Natural killer cell (primary cell): ENCODE measurements at places on chromosomes 4 and X. TPM values are rescaled to one million over a fixed set of nuclear protein-coding genes. Genes with fewer than 3 reads are reported as not detected.

Gene UGT2B17
- total RNA-seq, result 0.28 TPM

Gene RNF113A
- 29.6 TPM for total RNA-seq

Gene PLP2
- total RNA-seq, result 34.8 TPM

DNA sequence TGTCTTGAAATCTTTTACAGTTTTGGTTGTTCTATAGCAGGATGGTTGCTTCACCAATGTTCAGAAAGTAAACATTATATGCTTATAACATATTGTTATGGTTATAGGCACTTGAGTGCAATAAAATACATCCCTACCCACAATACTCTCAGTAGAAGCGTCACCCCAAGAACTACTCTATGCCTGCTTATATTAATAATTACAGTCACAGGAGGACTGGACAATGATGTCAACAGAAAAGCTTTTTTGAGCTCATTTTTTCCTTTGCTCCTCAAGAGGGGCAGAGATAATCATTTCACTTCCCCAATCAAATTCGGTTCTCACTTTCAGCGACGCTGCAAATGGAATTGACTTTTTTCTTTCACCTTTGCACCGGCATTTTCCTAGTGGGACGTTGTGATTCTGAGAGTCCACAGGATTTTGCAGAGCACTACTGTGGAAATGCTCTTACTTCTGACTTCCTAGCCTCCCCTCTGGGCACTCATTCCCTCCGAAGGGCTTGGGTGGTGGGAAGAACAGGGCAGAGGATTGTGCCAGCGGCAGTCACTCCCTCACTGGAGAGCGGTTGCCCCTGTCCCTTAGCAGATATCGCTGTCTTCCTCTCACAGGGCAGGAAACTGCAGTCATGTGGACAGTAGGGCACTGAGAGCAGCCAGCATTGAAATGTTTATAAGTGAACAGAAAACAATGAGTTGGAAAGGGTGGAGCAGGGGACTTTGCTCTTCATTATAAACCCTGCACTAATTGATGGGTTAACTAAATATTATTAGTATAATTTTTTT is 24.9 kb upstream of the SGMS2 start:
- H3K27ac ChIP-seq, result no peak overlapping the region
- no peak overlapping the region for H3K4me3 ChIP-seq
- H3K4me1 ChIP-seq, result no peaks in the 10 kb centered on the region
- H3K27me3 ChIP-seq, result no peaks in the 10 kb centered on the region

GRCh38 chr4:142095886-142096605 is 459.7 kb downstream of the IL15 start:
- no peaks in the 10 kb centered on the region for H3K36me3 ChIP-seq
- H3K27me3 ChIP-seq, result no peaks in the 10 kb centered on the region
- no peaks in the 10 kb centered on the region for H3K4me1 ChIP-seq
- no peak overlapping the region for H3K27ac ChIP-seq
- H3K4me3 ChIP-seq, result no peak overlapping the region

DNA sequence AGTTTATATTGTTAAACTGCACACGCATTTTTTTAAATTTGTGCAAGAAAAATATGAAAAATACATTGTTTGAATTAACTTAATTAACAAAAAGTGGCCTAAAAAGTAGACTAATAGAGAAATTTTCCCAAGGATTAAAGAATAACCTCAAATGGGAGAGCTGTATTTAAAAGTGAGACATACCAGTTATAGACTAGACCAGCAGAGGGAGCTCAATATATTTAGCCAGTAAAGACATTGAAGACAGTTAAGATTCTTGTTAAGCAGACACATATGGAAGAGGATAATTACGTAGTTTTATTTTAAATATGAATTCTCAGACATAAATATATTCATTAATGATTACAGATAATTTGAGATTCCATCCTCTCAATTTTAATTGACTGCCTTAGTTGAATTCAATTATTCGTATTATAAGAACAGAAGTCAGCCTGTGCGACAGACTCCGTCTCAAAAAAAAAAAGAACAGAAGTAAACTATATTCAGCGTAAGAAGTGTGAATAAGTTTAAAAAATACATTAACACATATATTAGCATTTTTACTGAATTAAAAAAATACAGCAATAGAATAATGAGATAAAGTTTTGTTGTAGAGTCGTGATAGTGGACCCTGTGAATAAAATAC is 64.8 kb downstream of the GLRA3 start:
- no peak for DNase-seq
- H3K4me3 ChIP-seq, result no peak overlapping the region
- H3K27ac ChIP-seq, result no peak overlapping the region
- no peaks in the 10 kb centered on the region for H3K4me1 ChIP-seq
- no peaks in the 10 kb centered on the region for H3K36me3 ChIP-seq

GRCh38 chr4:152448038-152448707 is 87.7 kb downstream of the FBXW7 start:
- no peaks in the 10 kb centered on the region for H3K36me3 ChIP-seq
- H3K4me3 ChIP-seq, result no peak overlapping the region
- no peak for DNase-seq
- H3K27ac ChIP-seq, result no peak overlapping the region
- H3K4me1 ChIP-seq, result no peaks in the 10 kb centered on the region

DNA sequence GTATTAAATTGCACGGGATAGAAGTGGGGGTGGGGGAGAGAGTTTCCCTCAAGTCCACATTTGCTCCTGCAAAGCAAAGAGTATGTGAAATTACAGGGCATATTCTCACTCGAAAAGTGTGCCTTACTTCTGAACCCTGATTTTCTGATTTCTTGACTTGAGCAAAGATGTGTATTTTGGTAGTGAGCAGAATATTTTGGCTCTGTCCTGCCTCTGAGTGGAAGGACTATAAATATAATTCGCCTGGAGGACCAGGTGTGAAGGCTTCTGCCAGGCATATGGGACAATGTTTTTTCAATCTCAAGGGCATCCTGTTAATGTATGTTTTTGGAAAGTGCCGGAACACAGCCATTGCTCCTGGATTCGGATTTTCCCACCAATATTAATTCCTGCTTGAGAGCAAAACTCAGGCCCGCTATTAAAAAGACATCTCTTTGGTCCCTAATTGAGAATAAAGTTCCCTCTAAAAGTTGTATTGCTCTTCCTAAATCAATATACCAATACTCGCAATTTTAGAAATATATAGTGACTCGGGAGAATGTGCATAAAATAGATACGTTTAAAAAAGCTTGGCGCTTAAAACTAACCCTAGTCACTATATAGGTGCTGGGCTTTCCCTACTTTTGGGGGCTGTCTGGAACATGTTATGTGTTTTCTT is 15.3 kb upstream of the PITX2 start:
- DNase-seq, result no peak
- no peak overlapping the region for H3K27ac ChIP-seq
- no peak overlapping the region for H3K4me3 ChIP-seq
- H3K36me3 ChIP-seq, result no peaks in the 10 kb centered on the region
- H3K27me3 ChIP-seq, result peaks cover 65% of the 10 kb centered on the region

GRCh38 chrX:107374132-107374531 is 75.3 kb upstream of the FRMPD3 start:
- H3K4me1 ChIP-seq, result no peaks in the 10 kb centered on the region
- no peaks in the 10 kb centered on the region for H3K27me3 ChIP-seq
- no peak overlapping the region for H3K4me3 ChIP-seq
- no peak for DNase-seq
- H3K27ac ChIP-seq, result no peak overlapping the region

GRCh38 chrX:109783701-109784079 is 50.6 kb upstream of the ACSL4 start:
- no peak for DNase-seq
- H3K4me3 ChIP-seq, result no peak overlapping the region
- H3K27ac ChIP-seq, result no peak overlapping the region
- no peaks in the 10 kb centered on the region for H3K27me3 ChIP-seq
- H3K4me1 ChIP-seq, result no peaks in the 10 kb centered on the region

GRCh38 chr4:111283066-111283677 is 660.3 kb upstream of the PITX2 start:
- H3K36me3 ChIP-seq, result no peaks in the 10 kb centered on the region
- no peaks in the 10 kb centered on the region for H3K27me3 ChIP-seq
- no peaks in the 10 kb centered on the region for H3K4me1 ChIP-seq

- no peaks in the 10 kb centered on the region for H3K4me1 ChIP-seq
- DNase-seq, result no peak
- no peak overlapping the region for H3K4me3 ChIP-seq
- no peak overlapping the region for H3K27ac ChIP-seq
- H3K27me3 ChIP-seq, result no peaks in the 10 kb centered on the region
- H3K36me3 ChIP-seq, result no peaks in the 10 kb centered on the region
Observed at GRCh38 chr4:182010876-182011275, 232.3 kb upstream of the TENM3 start.

GRCh38 chr4:6492027-6492590 is 19.7 kb upstream of the PPP2R2C start:
- DNase-seq, result no peak
- H3K4me3 ChIP-seq, result no peak overlapping the region
- no peaks in the 10 kb centered on the region for H3K36me3 ChIP-seq
